ENCODE measurements at places on chromosomes 16 and 17. TPM values are rescaled to one million over a fixed set of nuclear protein-coding genes. Genes with fewer than 3 reads are reported as not detected.

Gene JPH3
- 12.0 TPM for total RNA-seq

Gene VPS9D1
- total RNA-seq: 12.1 TPM

Gene SGSH
- total RNA-seq: 20.3 TPM

Gene OTOP3
- not detected for total RNA-seq

Gene VAT1
- total RNA-seq: 73.2 TPM

Gene MYADML2
- total RNA-seq: 3.1 TPM

Gene SLC16A13
- total RNA-seq: 0.44 TPM

Gene NOS2
- total RNA-seq: 1.3 TPM

Gene MT1E
- 3.1 TPM for total RNA-seq

Gene FGF11
- total RNA-seq: 7.1 TPM

Gene UMOD
- not detected for total RNA-seq

Gene HSF4
- 33.2 TPM for total RNA-seq

Gene CCNF
- total RNA-seq: 10.2 TPM

Gene STAT5B
- 60.3 TPM for total RNA-seq

Gene CYGB
- 12.5 TPM for total RNA-seq

Gene ZNF629
- total RNA-seq: 18.8 TPM

Gene MYH8
- total RNA-seq: 63.4 TPM

Gene CNGB1
- 50.7 TPM for total RNA-seq

Gene FOXJ1
- 1.6 TPM for total RNA-seq

Gene RNF112
- total RNA-seq: 5.4 TPM

Gene RGS11
- total RNA-seq: 8.2 TPM

Gene TPSG1
- total RNA-seq: not detected

Gene AOC3
- 18.6 TPM for total RNA-seq

Gene SLC52A1
- not detected for total RNA-seq

Gene LHX1
- 2.6 TPM for total RNA-seq

Gene XAF1
- total RNA-seq: 30.8 TPM

Gene ZP2
- total RNA-seq: 0.33 TPM

Gene PIP4K2B
- total RNA-seq: 101 TPM

Gene KRTAP2-2
- total RNA-seq: not detected

Gene CCL16
- total RNA-seq: not detected

Gene DNAAF1
- total RNA-seq: 0.33 TPM

Gene TMEM204
- total RNA-seq: 9.6 TPM

Data from camera-type eye (tissue), 1 donor.